GM18507 (cell line): ENCODE measurements at places on chromosomes 12 and 14.

DNA sequence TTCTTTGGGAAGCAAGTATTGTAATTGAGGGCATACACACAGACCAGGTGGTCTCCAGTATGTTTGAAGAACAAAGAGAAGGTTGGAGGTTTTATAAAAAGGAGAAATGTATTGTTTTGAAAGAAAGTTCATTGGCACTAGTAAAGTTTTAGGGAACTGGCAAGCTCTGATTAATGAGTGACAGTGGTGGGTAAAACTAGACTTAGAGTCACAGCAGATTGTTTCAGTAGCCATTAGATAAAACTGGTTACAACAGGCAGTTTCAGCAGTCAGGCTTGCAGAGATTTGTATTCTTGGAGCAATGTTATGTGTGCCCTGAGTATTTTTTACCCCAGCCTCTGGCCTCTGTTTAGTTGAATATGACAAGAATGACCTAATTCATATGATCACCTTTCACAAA is 49.1 kb upstream of the ARID2 start:
- no peak for DNase-seq

- no peak for DNase-seq
Observed at GRCh38 chr14:64298773-64299172, 4.6 kb upstream of the ESR2 start.

DNA sequence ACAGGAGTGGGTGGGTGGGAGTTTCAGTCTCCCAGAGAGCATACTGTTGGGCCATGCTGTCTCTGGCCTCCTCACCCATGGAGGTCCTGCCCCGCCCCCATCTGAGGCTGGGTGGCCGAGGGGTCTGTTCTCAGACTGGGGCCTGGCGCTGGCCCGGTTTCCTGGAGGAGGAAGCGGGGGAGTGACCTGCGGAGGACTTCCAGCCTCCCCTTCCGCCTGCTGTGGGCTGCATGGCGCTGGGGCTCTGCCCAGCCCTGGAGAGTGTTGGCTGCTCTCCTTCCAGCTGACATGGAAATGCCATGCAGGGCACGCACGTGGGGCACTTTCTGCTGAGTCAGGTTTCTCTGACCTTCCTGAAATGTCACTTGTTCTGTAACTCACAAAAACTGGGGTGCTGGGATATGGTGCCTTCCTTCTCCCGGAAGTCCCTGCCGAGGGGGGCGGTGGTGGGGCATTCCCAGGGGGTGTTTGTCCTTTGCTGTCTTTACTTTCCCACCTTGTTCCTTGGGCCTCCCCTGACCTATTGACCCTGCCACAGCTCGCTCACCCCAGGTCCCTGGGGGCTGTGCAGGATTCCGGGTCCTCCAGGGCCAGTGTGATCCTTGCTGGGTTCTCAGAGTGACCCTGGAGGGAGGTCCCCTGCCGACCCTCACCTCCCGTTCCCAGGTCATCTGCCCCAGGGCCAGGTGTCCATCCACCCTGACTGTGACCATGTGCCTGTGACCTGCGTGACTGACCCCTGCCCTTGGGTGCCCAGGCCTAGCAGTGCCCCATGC is 23.6 kb downstream of the PACS2 start:
- no peak for DNase-seq

GRCh38 chr12:95642583-95642982 is 91.3 kb upstream of the USP44 start:
- DNase-seq = no peak

DNA sequence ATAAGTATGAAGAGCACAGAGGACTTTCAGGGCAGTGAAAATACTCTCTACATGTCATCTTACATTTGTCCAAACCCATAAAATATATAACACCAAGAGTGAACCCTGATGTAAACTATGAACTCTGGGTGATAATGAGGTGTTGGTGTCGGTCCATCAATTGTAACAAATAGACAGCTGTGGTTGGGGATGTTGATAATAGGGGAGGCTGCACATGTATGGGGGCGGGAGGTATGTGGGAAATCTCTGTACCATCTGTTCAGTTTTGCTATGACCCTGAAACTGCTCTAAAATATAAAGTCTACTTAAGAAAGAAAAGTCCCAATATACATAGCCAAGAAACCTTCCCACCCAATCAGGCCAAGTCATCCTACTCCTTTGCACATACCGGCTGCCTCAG is 88.5 kb downstream of the GPR135 start:
- no peak for DNase-seq
